ENCODE measurements at places on chromosomes 5 and 9.

DNA sequence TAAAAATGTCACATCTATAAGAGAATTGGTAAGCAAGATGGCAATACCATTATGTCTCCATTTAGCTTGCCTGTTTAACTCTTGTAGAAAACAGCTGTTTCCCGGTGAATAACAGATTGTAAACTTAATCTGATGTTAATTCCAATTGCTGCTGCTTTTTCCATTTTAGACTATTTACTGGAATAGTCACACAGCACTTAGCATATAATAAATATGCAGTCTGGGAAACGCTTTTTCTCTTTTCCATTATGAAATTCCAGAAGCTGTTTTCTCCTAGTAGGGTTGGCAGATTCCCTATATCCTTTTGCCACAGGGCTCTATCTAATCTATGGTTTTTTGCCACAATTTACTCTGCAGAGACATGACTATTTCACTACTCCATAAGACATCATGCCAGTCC is 148.0 kb downstream of the CEMIP2 start:
- DNase-seq: no peak

- DNase-seq: peak; percentile 77
Measured at GRCh38 chr9:134466869-134467616, 140.8 kb downstream of the RXRA start.

GRCh38 chr9:128159522-128159783 is 612 bp upstream of the BBLN start:
- no peak for DNase-seq

DNA sequence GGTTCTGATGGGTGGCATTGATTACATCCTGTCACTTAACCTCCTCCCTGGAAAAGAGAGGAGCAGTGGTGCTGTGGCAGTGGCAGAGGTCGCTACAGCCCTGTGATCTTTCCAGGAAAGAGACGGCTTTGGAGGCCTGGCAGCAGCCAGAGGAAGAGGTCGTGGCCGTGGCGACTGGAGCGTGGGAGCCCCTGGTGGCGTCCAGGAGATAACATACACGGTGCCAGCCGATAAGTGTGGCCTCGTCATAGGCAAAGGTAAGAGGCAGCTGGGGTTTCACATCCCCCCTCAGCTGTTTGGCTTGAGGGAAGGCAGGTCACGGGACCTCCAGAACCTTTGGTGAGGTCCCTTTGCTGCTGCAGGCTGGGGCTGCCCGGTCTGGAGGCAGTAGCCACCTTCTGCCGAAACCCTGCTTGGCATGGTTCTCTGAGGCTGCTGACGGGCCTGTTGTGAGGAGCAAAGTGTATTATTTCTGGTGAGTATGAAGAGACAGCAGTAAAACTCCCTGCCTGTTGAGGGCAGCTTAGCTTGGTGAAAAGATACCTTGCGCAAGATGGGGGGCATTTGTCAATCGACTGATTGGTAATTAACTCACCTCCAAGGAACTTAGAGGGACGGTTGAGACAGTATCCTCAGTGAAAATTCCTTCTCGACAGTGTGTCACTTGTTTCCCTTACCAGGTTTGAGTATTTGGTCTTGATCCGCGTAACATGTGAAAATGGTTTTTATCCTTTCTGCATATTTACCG is 38.0 kb upstream of the PRDM12 start:
- DNase-seq: peak; percentile 69

DNA sequence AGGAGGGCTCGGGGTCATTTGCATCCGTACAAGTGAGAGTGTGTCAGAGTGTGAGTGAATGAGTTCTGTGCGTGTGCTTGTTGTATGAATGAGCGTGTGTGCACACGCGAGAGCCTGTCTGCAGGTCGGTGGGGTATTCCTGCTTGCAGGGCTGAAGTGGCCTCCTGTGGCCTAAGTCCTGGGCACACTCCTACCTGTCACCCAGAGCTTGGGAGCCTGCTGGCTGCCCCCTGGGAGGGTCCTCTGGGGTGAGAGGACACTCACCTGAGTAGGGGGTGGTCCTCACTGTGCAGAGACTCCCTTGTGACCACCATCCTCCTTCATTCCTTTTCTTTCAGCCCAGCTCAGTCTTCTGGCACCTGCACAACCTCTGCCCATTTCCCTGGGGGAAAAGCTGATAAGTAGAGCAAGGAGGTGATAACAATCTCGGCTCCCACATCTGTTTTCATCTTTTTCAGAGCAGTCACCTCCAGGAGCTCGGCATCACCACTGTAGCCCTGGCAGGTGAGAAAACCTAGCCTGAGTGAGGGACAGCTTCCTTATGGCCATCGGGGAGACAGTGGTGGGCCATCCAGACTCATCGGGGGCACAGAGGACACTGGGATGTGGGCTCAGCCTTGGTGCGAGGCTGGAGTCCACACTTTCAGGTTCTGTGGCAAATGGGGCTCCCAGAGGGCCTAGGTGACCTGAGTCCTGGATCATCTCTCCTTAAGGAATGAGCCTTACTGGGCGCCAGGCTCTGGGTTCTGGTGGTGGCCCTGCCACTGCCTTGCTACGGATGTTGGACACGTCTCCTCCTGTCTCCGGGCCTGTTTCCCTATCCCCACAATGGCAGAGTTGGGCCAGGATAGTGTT is 38.7 kb upstream of the SYNPO start:
- no peak for DNase-seq

DNA sequence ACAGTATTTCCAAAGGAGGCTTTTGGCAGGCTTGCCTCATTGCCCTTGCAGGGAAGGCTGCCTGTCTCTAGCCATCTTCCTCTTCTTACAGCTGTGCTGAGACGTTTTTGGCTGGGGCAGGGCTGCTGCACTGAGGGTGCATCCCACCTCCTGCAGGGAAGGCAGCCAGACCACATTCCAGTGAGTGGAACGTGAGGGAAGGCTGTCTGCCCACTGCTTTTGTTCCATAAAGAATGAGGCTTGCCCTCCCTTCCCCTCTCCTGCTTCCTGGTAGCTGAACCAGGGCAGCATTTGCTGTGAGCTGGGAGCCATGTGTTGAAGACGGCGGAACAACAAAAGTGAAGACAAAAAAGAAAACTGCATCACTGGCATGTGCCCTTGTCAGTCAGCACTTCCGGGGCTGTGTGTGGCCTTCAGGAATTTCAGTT is 16.8 kb downstream of the MGAT1 start:
- DNase-seq: peak; percentile 83

DNA sequence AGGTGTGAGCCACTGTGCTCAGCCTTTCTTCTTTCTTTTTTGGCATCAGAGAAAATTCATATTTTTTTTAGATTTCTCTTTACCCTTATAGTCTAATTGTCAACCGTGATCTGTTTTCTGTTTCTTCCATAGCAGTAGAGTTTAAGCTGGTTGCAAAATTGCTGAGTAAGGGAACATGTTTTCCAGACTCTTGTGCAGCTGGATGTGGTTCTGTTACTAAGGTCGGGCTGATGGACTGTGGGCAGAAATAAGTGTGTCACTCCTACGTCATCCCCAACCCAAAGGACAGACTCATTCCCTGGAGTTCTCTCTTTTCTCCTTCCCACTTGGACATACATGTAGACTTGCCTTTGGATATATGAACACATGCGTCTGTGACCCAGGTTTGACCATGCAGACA is 64.1 kb upstream of the GOLM1 start:
- DNase-seq: no peak

DNA sequence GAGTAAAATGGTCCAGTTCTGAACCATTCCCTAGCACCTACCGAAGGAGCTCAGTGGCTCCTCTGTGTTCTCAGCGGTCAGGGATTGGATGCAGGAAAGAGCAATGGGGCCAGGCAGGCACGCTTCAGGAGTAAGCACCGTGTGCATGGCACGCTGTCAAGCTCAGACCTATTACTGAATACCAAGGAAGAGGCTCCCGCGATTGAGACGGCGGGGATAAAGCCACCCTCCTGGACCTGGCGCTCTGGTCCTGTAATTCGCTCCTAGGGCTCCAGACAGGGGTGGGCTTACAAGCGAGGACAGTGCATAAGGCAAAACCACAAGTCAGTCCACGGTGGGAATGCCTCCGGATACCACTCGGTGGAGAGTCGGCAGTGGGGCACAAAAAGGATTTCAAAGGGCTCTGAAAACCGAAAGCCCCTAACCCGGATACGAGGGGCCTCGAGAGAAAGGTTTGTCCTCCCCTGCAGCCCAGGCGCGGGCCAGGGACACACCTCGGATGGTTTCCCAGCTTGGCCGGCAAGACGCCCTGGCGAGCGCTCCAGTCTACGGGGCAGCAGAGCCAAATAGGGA is 988 bp downstream of the OXCT1 start:
- peak; percentile 65 for DNase-seq

DNA sequence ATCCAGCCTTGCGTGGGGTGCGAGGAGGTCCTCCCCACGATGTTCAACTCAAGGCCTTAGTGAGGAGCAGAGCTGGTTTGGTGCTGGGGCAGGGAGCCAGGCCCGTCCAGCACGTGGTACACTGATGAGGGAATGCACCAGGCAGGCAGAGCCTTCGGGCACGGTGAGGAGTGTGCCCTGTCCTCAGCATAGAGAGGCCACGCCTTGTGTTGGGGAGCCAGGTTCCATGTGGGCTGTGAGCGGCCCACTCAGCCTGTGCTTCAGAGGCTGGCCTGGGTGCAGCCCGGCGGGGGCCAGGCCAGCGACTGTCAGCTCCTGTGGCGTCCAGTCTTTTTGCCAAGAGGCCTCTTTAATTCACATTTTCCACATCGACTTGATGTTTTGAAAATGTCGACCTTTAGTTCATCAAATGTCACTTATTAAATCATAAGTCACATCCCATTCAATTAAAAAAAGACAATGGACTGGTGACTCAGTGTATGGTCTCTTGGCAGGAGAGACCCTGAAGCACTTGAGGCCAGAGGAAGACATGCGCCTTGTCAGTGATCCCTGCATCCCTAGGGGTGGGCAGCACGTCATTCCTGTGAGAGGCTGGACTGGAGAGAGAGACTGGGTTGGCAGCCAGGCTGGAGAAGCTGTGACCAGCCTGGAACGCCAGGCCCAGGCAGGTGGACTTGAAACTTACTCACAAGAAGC is 21.7 kb downstream of the ERGIC1 start:
- DNase-seq: no peak

- DNase-seq: peak; percentile 37
Measured at GRCh38 chr5:43193894-43194265, 1.9 kb downstream of the NIM1K start.

DNA sequence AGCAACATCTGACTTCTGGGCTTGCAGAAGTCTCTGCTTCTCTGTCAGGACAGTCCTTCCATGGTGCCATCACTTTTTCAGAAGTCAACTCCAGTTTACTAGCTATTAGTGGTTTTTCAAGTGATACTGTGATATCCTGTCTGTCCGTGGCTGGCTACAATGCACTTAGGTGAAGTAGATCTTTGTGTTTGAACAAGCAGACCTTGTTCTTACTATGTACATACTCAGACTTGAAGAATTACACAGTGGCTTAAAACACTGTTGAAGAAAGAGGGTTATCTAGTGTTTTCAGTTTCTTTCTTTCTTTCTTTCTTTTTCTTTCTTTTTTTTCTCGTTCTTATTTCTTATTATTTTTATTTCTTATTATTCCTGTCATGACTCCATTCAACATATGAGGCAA is 228.7 kb downstream of the NTRK2 start:
- DNase-seq: no peak

DNA sequence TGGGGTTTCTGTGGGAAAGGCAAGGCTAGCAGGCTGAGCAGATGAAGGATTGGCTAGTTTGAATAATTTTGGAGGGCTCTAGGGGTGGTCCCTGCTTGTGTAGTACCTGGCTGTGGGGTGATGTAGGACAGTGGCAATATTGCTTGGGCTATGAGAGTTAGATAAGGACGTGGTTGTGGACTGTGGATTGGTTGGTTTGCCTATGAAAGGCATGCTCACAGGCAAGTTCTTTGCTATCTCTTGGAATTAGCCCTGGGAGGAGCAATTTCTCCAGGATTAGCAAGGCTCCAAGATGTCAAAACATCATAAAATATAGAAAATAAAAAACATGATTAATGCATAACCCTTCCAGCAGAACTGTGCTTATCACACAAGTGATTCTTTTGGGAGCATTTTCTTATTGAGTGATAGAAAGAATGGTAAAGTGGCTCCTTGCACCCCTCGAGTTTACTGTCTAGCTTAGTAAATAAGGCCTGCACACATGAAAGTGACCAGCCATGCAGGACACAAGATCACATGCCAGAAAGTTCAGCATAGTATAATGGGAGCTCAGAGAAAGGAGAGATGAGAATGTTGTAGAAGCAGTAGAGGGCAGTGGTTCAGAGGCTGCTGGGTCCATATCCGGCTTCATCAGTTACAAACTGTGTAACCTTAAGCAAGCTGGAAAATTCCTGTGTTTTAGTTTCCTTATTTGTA is 13.8 kb downstream of the AOPEP start:
- no peak for DNase-seq

DNA sequence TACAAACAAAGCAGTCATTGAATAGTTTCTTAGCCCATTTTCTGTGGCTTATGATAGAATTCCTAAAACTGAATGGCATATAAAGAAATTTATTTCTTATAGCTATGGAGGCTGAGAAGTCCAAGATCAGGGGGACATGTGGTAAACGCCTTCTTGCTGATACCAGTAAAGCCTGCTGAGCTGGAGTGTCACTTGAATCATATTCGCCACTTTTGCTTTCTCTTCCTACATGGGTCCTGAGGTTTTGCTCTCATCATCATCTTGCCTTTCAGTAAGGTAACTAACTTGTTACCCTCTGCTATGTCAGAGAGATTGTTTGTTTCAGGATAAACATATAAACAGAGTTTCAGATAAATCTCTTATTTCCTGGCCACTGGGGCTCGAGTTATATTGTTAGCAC is 203.3 kb upstream of the DMRT1 start:
- DNase-seq: no peak

GRCh38 chr5:142724821-142725220 is 38.9 kb upstream of the FGF1 start:
- no peak for DNase-seq

- no peak for DNase-seq
Measured at GRCh38 chr5:180522330-180522729, 28.2 kb downstream of the CNOT6 start.

GRCh38 chr5:135589152-135589551 is 10.4 kb upstream of the CXCL14 start:
- DNase-seq: no peak

DNA sequence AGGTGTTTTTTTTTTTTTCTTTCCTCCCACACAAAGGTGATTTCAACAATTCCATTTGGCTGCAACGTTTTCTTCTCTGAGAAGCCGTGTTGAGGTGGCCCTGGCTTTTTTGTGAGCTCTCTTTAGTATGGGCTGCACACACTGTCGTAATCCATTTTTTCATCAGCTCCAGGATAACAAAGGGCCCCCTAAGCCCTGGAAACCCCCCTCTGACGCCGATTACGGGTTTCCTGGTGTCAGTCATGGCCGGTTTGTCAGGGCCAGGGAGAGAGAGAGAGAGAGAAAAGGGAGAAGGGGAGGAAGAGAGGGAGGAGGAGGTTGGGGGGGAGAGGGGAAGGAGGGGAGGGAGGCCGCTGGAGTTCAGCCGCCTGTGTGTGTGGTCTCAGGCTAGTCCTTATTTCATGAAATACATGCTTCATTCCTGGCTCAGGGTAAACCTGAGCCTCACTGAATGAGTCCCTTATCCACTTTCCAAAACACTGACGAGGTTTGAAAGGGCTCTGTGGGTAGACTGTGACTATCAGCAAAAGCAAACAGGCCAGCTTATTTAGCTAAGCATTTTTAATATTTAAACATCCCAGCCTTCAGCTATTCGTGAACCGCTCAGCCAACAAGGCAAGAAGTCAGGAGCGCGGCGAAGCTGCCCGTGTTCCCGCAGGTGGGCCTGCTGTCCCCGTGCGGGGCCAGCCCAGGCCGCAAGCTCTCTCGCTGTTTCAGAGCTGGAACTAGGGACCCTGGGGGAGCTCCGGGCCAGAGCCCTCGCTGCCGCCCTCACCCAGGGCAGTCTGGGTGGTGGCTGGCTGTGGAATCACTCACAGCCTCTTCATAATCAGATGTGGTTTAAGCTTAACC is 172.8 kb downstream of the ERCC6L2 start:
- DNase-seq: peak; percentile 83

- no peak for DNase-seq
Measured at GRCh38 chr9:79829566-79830302, 258.0 kb downstream of the TLE4 start.
